NCI-H2029 (cell line): ENCODE measurements at places on chromosomes 3 and 15.

- no peak for DNase-seq
These were observed 3.9 kb downstream of the THBS1 start for GRCh38 chr15:39584662-39585388.

DNA sequence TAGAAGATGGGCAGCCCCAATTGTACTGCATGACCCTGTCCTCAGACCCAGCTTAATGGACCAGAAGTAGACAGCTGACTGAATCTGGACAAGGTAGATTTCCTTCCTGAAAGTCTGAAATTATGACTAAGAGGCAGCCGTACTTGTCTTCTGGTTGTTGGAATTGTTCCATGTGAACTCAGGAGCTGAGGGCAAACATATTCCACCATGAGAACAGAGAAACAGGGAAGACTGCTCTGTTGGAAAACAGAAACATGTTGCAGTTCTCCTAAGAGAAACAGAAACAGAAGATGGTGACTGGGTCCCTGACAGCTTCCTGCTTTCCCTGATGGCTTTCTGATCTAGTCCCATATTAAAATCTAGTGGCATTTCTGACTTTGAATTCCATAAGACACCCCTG, 24.1 kb downstream of the POPDC2 start:
- no peak for DNase-seq

DNA sequence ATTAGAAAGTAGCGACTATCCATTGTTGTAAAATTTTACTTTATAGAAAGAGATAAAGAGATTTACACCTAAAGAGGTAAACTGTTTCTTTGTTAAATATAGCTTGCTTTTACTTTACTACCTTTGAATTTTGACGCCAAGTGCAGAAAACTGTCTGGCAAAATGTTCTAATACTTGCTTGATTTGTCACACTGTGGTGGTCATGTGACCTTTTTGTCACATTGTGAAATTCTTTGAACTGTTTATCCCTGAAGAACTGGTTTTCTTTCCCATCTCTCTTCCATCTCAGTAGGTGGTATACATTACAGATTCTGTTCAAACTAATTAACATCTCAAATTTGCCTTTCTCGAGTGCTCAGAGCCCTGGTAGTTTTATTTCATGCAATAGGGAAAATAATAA, 327.4 kb downstream of the NAALADL2 start:
- DNase-seq, result no peak

- DNase-seq, result no peak
These were observed 22.8 kb upstream of the PPP4R2 start for GRCh38 chr3:72973786-72974185.

- DNase-seq, result no peak
These were observed 227.5 kb upstream of the COL8A1 start for GRCh38 chr3:99410789-99411311.

GRCh38 chr15:65088643-65089021, 12.1 kb downstream of the KBTBD13 start:
- no peak for DNase-seq

GRCh38 chr15:56835718-56836171, 82.7 kb upstream of the TCF12 start:
- peak; percentile 40 for DNase-seq

GRCh38 chr3:112413074-112413473, 80.1 kb downstream of the CD200 start:
- DNase-seq, result no peak

DNA sequence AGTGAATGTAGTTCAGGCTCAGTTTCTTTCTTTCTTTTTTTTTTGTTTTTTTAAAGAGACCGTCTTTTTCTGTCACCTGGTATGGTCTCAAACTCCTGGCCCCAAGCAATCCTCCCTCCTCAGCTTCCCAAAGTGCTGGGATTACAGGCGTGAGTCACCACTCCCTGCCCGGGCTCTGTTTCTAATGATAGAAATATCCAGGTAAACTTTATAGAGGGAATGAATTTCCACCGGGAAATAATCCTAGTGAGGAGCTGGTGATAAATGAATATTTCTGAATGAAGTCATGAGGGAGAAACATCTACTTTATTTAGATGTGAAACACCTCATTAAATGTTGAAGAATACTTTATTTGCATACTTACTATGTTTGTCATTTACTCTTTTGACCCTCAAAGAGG, 7.2 kb downstream of the RNF13 start:
- DNase-seq, result no peak

DNA sequence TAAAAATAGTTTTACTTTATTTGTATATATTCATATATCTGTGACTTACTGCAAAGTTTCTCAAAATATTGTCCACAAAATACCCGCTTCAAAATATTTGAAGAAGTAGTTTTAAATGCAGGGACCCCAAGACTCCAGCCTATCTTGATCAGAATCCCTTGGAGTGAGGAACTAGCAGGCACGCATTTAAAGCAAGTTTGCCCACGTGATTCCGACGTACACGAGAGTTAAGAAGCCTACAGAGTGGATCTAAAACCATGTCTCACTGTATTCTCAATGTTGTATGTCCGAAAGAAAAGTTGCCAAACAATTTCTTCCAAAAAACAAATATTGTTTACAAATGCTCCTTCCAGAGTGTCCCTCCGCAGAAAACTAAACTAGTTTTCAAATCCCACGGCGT, 1.7 kb downstream of the GABRB3 start:
- DNase-seq, result no peak

DNA sequence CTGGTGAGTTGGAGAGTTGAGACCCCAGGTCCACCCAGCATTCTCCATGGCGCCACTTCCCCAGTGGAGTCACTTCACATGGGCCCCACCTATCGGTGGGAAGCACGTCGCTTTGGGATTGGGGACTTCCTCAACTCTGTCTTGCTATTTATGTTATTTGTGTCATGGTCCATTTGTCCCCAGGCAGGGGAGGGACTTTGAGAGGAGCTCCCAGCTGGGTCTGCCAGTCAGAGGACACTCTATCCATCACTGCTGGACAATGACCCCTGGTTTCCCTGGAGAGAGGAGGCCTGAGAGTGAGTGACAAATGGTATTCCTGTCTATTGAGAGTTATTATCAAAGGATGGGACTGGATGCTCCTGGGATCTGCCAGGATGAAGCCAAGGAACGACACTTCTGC, 127.6 kb downstream of the RAB11A start:
- DNase-seq, result no peak
